ENCODE measurements at places on chromosomes 6 and 20.
A peak's percentile ranks its signal among the peaks of the same experiment; 100 is the strongest.

DNA sequence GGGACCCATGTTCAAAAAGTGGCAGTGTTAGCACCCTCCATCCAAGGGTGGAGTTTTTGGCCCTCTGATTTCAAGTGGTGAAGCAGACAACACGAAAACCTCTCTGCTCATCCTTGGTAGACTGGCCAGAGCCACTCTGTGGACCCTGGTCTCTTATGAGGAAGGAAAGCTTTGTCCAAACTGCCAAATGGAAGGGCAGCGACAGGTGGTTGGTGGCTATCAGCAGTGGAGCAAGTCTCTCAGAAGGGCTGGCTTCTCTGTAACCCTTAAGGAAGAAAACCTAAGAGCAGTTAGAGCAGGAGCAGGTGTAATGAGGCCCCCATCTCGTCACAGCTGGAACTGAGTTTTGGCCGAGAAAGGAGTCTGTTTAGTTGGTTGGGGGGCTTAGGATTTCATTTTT is 155.8 kb downstream of the SLC16A10 start:
- no peak for DNase-seq

DNA sequence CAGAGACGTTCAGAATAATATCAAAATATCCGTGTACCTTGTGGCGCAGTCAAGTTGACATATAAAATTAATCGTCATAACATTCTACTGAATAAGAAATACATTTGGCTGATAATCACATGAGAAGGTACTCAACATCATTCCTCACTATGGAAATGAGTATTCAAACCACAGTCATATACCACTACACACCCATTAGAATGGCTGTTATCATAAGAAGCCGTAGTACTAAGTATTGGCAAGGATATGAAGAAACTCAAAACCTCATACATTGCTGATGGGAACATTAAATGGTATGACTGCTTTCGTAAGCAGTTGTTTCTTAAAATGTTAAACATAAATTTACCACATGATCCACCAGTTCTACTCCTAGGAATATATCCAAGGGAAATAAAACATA is 244.7 kb downstream of the CDKAL1 start:
- DNase-seq = no peak

DNA sequence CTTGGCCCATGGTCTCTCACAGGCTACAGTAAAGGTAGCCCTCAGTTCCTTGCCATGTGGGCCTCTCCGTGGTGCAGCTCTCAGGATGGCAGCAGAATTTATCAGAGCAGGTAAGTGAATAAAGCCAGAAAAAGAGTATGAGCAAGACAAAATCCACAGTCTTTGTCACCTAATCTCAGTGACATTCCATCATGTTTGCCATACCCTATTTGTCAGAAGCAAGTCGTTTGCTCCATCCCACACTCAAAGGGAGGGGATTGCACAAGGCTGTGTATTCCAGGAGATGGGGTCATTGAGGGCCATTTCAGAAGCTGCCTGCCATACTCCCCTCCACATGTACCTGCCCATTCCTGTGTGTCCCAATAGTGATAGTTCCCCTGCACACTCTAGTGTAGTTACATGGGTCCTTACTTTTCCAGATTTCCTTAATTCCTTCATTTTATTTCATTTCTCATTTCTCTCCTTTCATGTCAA is 24.2 kb downstream of the ISM1 start:
- no peak for DNase-seq

DNA sequence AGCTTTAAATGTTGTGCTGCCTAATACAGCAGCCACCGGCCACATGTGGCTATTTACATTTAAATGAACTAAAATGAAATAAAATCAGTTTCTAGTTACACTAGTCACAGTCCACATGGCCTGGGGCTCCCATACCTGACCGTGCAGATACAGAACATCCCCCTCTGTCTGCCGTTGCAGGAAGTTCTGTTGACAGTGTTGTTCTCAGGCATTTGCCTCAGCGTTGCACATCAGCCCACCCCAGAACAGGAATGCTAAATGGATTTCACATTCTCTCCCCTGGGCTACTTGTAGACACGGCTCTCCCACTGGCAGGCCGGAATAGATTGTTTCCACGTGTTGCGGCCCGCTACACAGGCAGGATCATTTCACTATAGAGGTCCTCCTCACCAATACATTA is 26.3 kb downstream of the JAG1 start:
- DNase-seq = peak; percentile 61

DNA sequence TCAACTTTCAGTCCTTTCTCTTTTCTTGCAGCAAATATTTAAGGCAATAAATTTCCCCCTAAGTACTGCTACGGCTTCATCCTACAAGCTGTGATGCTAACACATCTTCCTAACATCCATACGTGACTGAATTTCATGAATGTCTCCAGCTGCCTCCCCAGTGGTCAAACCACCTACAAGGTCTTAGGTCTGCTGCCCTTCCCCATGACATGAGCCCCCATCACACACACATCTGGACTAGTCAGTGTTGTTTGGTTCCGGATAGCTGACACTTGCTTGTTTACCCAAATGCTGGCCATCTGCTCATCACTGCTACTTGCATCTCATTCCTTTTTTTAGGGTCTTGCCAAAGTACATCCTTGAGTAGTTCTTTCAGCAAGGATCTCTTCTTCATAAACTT is 14.6 kb downstream of the RRBP1 start:
- DNase-seq = no peak

DNA sequence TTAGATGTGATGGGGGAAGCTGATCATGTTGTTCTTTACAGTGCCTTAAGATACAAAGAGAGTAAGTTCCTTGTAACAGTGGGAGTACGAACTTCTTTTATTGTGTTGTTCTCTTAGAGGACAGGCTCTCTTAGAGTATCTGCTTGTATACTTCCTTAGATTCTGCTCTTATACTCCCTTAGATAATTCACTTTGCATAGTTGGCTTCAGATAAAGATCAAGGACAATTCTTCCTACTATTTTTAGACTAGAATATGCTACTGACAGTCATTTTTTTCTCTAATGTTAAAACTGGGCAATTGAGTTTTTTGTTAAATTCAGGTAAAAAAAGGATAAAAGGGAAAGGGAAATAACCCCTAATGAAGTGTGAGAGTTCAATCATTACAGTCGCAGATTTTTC is 138.7 kb downstream of the MYB start:
- no peak for DNase-seq

GRCh38 chr6:33175436-33176069 is 16.7 kb downstream of the COL11A2 start:
- no peak for DNase-seq

- no peak for DNase-seq
These were observed 722 bp upstream of the TMEM14B start for GRCh38 chr6:10746915-10747250.

DNA sequence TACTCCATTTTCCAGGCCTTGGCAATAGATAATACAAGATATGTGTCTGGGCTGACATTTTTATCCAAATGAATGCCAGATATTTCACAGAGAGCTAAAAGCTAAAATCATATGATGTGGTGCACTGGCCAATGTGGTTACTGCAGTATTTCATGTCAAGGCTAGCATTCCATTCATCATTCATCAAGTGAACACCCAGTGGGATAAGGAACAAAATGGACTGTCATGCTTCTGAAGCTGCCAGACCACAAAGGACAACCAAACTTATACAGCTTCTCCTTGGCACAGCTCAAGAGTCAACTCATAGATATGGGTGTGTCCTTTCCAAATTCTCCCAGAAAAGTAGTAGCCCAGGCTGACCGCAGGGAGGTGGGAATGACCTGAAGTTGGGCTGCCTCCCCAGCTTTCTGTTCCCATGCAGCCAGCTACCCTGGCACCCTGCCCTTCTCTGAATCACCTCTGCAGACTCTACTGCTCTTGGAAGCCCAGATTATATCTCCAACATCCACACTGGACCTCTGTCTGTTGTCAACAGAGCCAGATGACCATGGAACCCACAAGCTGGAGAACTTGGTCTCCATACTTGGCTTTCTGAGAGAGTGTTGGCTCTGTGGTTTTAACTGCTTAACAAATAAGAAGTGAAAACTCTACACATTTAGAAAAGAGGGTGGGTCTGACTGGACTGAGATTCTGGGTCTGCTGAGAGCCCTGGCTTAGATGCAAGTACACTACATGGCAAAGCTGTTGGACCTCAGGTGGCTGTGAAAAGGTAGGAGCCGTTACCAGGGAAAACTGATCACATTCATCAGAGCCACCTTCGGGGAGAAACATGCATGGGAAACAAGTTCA is 122.8 kb downstream of the ALDH8A1 start:
- DNase-seq = peak; percentile 98

- no peak for DNase-seq
These were observed 542 bp upstream of the AFG1L start for GRCh38 chr6:108294297-108294726.

GRCh38 chr6:24967211-24967610 is 31.5 kb upstream of the RIPOR2 start:
- no peak for DNase-seq

DNA sequence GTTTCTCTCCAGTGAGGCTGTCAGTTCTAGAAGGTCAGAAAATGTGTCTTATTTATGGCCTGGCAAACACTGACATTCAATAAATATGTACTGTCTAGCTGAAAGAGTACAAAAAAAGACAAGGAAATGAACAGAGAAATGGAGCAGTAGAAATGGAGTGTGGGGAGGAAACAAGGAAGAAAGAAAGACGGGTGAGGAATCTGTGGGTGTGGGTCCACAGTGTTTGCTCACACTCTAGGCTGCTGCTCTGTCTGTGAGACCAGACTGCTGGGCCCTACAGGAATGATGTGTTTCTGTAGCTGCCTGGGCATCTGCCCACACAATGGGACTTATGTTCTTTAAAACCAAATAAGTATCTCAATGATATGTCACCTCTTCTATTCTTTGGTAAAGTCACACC is 114.2 kb downstream of the MOXD1 start:
- DNase-seq = no peak

GRCh38 chr6:134254118-134254517 is 63.8 kb downstream of the SGK1 start:
- no peak for DNase-seq

- DNase-seq = no peak
These were observed 301.9 kb upstream of the TBX18 start for GRCh38 chr6:85066266-85066665.

GRCh38 chr6:80903711-80904110 is 797.2 kb downstream of the BCKDHB start:
- DNase-seq = no peak

GRCh38 chr6:81929828-81930227 is 177.3 kb upstream of the TENT5A start:
- DNase-seq = peak; percentile 95

Data from fibroblast of skin of abdomen (primary cell).